Chondrocyte (in vitro differentiated cells): ENCODE measurements at places on chromosomes 7 and 10. TPM values are rescaled to one million over a fixed set of nuclear protein-coding genes. Genes with fewer than 3 reads are reported as not detected.
A peak's percentile ranks its signal among the peaks of the same experiment; 100 is the strongest.

CUBN gene
- 0.89 to 1.0 TPM (median 0.92 TPM) in 3 replicates for total RNA-seq

PRTFDC1 gene
- 5.9 to 13.1 TPM (median 10.1 TPM) in 3 replicates for total RNA-seq

UCN3 gene
- not detected in 3 replicates for total RNA-seq

GIMAP5 gene
- not detected in 3 replicates for total RNA-seq

- peaks cover 4% of the 10 kb centered on the region for H3K27me3 ChIP-seq
- no peak overlapping the region for H3K4me3 ChIP-seq
- no peak for DNase-seq
Measured at GRCh38 chr10:44017483-44018145, 367.3 kb downstream of the CXCL12 start.

GRCh38 chr10:109327266-109327665, 596.0 kb downstream of the XPNPEP1 start:
- H3K4me1 ChIP-seq = no peaks in the 10 kb centered on the region
- H3K4me3 ChIP-seq = no peak overlapping the region
- H3K27ac ChIP-seq = no peak overlapping the region
- H3K36me3 ChIP-seq = no peaks in the 10 kb centered on the region

GRCh38 chr7:22694597-22695207, 32.3 kb upstream of the IL6 start:
- peaks cover 7% of the 10 kb centered on the region for H3K4me1 ChIP-seq
- no peak for DNase-seq
- H3K36me3 ChIP-seq = no peaks in the 10 kb centered on the region
- no peaks in the 10 kb centered on the region for H3K27me3 ChIP-seq

DNA sequence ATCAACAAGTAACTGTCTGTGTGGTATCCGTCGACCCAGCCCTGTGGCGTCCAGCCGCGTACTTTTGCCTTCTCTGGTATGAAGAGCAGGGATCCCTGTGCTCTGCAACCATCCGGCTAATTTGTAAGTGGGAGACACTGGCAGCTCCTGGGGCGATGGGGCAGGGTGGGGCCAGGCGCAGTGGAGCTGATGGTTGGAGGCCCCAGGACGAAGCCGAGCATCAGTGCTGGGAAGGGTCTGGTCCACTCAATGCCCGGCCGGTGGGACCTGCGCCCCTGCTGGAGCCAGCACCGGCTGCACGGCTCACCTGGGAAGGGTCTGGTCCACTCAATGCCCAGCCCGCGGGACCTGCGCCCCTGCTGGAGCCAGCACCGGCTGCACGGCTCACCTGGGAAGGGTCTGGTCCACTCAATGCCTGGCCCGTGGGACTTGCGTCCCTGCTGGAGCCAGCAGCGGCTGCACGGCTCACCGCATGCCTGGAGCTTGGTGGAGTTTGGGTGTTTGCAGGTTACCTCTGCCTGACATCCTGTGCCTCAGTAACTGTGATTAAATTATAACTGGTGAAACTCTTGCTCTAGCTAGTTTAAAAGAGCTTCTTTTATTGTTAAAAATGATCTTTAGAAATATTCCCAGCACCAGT, 96.1 kb downstream of the NKX6-2 start:
- peaks cover 14% of the 10 kb centered on the region for H3K36me3 ChIP-seq
- peak; percentile 74 for DNase-seq
- H3K4me1 ChIP-seq = peaks cover 10% of the 10 kb centered on the region
- H3K4me3 ChIP-seq = no peak overlapping the region
- no peaks in the 10 kb centered on the region for H3K27me3 ChIP-seq

- no peaks in the 10 kb centered on the region for H3K4me1 ChIP-seq
- DNase-seq = no peak
- H3K27ac ChIP-seq = no peak overlapping the region
- peaks cover 4% of the 10 kb centered on the region for H3K27me3 ChIP-seq
- no peak overlapping the region for H3K4me3 ChIP-seq
- H3K36me3 ChIP-seq = no peaks in the 10 kb centered on the region
Measured at GRCh38 chr7:11469028-11469745, 362.8 kb downstream of the THSD7A start.

DNA sequence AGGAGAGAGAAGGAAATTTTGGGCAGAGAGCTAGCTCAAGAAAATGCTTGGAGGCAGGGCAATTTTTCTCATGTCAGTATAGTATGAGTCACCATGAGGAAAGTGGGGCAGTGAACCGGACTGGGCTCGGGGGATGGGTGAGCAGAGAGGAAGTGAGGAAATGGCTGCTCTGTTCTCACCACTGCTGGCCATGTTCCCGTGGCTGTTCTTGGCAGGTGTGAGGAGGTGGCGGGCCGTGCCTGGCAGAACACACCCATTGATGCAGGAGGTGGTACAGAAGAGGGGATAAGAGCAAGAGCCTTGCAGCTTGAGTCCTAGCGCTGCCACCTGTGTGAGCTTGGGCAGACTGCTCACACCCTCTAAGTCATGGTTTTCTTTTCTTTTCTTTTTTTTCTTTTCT, 304.4 kb upstream of the LYZL1 start:
- peak overlapping the region; percentile 49 for H3K27ac ChIP-seq
- no peak overlapping the region for H3K4me3 ChIP-seq
- H3K4me1 ChIP-seq = peaks cover 14% of the 10 kb centered on the region

DNA sequence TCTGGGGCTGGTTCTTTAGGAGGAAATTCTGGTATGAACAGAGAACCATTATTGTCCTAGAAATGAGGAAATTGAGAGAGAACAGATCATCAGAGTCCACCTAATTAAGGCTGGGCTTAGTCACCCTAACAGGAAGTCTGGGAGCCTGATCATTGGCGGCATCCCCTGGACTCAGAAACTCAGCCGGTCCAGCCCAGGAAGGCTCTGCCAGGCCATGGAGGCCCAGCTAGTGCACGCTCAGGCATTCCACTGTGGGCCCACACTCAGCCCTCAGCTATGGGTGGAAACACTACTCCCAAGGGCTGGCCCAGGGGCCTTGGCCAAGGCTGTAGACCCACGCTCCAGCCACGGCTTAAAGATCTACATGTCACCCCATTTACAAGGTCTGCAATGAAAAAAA, 109.2 kb downstream of the PTPN20 start:
- H3K4me1 ChIP-seq = no peaks in the 10 kb centered on the region
- no peak for DNase-seq
- H3K36me3 ChIP-seq = no peaks in the 10 kb centered on the region
- H3K4me3 ChIP-seq = no peak overlapping the region
- H3K27me3 ChIP-seq = no peaks in the 10 kb centered on the region
- no peak overlapping the region for H3K27ac ChIP-seq

DNA sequence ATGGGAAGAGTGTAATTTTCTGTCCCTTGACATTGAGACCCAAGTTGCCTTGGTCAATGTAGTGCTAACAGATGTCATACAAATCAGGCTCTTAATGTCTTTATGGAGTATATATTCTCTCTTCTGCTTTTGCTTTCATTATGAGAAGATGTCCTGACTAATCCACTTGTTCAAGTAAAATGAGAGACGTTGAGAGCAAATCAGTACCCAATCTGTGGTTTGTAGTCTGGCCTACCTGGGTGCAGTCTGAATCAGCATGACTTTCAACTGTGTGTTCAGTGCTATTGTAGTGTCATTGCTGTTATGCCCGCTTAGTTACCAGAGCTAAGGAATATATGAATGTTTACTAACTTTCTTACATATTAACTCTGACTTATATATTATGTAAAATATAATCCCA, 612.4 kb downstream of the ANKRD7 start:
- no peak overlapping the region for H3K4me3 ChIP-seq
- DNase-seq = no peak
- no peaks in the 10 kb centered on the region for H3K36me3 ChIP-seq

GRCh38 chr10:61904733-61905725, 3.5 kb downstream of the ARID5B start:
- peaks cover 24% of the 10 kb centered on the region for H3K4me1 ChIP-seq
- peak overlapping the region; percentile 88 for H3K4me3 ChIP-seq
- DNase-seq = no peak

DNA sequence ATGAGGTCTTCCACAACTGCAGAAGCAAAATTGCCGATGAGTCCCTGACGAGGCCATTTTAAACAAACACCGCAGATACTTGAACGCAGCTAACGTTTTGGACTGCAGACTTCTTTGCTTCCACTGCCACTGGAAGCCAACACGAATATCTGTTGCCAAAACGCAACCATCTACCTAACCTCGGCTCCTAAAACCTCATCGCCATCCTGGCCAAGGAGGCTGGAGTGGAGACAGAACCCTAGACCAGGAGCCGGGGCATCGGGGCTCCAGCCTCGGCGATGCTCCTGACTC, 493 bp downstream of the WDR91 start:
- peak overlapping the region; percentile 98 for H3K27ac ChIP-seq
- H3K27me3 ChIP-seq = no peaks in the 10 kb centered on the region
- no peak for DNase-seq
- peak overlapping the region; percentile 90 for H3K4me3 ChIP-seq

- H3K4me1 ChIP-seq = peaks cover 4% of the 10 kb centered on the region
- DNase-seq = no peak
- H3K27me3 ChIP-seq = no peaks in the 10 kb centered on the region
- no peak overlapping the region for H3K27ac ChIP-seq
Measured at GRCh38 chr10:112517451-112517862, 70.4 kb downstream of the VTI1A start.

DNA sequence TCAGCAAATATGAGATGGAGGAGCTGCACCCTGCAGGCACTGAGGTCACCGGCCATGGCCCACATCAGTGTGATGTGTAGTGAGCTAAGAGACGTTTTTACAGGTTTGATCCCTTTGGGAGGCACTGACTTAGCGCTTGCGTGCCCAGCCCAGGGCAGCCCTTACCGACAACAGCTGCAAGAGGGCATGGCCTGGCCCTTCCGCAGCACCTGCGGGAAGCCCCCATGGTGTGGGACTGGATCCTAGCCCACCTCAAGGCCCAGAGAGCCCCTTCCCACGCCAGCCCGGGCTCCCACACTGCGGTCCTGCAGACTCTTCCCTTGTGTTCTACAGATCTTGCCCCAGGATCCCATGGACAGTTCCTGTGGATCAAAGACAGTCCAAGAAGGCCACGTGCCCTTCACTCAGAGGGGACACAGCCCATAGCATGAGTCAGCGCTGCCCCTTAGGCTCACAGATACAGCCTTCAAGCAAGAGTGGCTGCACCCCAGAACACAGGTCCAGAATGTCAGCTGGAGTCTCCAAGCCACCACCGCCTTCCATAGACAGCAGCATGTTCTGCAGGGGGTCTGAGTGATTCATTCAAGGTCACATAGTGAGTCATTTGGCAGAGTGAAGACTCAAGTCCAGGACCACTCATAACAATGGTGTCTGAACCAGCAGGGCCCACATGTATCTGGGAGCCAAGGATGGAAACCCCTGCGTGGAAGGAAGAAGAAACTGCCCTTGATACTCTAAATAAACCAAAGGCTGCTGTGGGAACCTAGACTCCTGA, 25.4 kb downstream of the TLL2 start:
- no peaks in the 10 kb centered on the region for H3K36me3 ChIP-seq
- no peaks in the 10 kb centered on the region for H3K4me1 ChIP-seq
- no peak overlapping the region for H3K4me3 ChIP-seq
- DNase-seq = no peak

DNA sequence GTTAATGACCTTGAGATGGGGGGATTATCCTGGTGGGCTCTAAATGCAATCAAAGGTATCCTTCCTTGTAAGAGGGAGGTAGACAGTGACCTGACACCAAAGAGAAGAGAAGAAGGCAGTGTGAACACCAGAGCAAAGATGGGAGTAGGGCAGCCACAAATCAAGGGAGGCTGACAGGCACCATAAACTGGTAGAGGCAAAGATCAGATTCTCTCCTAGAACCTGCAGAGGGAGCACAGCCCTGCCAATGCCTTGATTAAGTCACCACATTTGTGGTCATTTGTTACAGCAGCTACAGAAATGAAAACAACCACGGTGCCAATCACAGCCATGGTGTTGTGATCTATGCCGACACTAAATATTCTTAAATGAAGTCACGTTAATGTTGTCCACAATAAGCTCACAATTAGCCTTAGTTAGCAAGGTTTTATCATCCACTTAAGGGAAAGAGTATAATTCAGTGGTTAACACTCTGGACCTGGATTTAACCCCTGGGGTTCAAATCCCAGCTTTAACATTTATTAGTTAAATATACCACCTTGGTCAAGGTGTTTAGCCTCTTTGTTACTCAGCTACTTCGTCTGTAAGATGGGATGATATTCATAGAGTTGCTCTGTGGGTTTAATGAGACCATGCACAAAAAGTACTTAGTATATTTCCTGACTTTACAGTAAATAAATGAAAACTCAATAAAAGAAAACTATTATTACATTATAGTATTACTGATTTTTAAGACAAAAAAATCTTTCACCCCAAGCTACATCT, 70.8 kb downstream of the SGMS1 start:
- no peak for DNase-seq
- no peaks in the 10 kb centered on the region for H3K27me3 ChIP-seq
- no peak overlapping the region for H3K27ac ChIP-seq
- no peak overlapping the region for H3K4me3 ChIP-seq
- H3K4me1 ChIP-seq = peaks cover 41% of the 10 kb centered on the region
